HL-60 (cell line): ENCODE measurements at places on chromosomes 11 and 22.

DNA sequence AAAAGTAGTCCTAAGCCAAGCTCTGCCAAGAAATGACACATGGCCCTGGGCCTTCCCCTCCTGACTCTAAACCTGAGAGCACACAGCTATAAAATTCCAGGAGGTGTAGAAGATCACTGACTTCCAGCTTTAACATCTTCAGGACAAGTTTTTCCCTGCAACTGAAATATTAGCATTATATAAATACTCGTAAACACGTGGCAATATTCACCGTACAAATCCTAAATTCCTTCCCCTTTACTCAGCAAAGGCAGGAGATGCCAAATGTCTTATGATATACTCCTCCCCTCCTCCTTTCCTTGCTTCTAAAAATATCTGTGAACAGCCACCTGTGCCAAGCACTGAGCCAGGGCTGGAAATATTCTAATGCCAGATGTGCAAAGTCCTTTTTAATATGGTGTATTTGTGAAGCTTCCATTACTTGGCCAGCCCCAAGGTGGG lies 194.0 kb downstream of the LARGE1 start:
- DNase-seq = no peak

DNA sequence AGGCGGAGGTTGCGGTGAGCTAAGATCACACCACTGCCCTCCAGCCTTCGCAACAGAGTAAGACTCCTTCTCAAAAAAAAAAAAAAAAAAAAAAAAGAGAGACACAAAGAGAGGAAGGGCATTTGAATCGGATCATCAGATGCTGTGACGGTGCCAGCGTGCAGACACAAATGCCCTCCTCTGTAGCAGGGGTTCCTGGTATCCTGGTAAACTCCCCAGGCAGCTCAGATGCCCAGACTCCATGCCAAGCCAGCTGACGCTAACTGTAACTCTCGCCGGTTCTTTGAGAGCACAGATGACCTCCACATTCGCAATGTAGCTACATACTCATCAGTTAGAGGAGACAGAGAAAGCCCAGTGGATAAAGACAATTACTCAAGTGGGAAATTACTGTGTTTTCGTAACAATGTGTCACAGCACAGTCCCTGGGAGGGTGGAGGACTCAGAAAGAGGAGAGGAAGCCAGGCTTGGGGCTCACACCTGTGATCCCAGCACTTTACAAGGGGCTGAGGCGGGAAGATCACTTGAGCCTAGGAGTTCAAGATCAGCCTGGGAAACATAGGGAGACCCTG lies 153.1 kb downstream of the BRD1 start:
- DNase-seq = no peak

DNA sequence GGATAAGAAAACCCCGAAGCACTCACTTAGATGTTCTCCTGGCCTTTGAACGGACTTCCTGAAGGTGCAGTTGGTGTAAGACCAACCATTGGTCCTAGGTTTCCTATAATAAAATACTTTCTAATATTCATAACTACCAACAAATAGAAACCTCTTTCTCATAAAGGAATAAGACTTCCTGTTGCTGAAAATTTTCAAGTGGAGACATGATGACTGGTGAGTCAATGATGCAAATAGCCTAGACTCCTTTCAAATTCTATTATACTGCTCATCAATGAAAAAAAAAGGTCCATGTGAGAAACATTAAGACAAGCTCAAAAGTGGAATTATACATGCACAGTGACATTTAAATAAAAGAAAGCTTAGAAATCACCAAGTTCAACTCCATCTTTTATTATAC lies 862.8 kb downstream of the FAM181B start:
- DNase-seq = no peak

GRCh38 chr11:27468995-27469695 lies 3.4 kb downstream of the LGR4 start:
- DNase-seq = no peak

DNA sequence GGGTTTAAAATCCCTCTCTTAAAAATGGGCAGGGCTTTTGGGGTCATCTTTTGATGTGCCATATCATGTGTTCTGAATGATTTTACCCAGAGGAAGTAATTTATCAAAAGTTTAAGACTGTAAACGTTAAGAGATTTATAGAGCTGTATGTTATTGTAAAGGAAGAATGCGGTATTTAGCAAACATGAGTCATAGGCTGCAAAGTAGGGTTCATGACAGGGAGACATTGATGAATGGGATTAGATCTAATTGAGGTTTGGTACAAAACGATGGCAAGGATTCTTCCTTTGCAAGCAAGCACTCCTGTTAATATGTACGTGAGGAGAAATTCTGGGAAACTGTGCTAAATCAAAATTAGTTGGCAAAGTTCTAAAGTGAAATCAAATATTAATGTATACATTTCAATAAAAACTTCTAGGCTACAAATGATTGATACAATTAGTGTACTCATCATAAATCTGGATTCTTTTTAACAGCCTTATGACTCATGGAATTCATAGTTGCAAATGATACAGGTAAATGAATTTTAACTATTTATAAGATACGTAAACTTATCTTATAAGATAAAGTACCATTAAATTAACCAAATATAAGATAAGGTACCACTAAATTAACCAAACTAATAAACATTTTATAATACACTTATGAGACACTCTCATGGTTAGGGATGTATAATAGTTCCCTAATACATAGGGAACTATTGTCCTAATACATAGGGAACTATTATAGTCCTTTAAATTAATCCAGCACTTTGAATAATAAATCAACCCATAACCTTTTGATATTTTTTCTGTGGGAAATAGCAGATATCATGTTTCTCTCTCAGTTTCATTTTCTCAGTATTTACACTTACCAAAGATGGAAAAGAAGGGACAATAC lies 58.4 kb downstream of the KIF18A start:
- DNase-seq = no peak

- no peak for DNase-seq
Measured at GRCh38 chr11:100419518-100419917, 267.6 kb upstream of the ARHGAP42 start.
